NCI-H187 (cell line): ENCODE measurements at places on chromosomes 16 and 17.
A peak's percentile ranks its signal among the peaks of the same experiment; 100 is the strongest.

DNA sequence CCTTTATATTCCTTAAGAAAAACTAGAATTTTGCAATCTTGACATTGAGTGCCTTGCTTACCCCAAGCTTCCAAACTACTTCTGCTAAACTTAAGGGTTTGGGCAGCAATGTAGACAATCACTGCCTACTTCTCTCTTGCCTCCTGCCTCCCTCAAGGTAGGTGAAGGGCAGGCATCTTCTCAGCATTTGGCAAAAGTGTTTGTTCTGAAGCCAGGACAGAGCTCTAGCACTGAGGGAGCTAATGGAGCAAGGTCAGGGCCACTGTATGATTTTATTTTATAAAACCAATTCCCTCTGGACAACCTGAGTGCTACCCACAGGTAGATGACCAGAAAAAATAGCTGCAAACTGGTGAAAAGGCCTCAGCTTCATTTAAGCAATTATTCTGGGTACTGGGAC lies 111.8 kb downstream of the IRX3 start:
- no peak for DNase-seq

- no peak for DNase-seq
Measured at GRCh38 chr16:48136547-48137360, 19.0 kb downstream of the ABCC12 start.

DNA sequence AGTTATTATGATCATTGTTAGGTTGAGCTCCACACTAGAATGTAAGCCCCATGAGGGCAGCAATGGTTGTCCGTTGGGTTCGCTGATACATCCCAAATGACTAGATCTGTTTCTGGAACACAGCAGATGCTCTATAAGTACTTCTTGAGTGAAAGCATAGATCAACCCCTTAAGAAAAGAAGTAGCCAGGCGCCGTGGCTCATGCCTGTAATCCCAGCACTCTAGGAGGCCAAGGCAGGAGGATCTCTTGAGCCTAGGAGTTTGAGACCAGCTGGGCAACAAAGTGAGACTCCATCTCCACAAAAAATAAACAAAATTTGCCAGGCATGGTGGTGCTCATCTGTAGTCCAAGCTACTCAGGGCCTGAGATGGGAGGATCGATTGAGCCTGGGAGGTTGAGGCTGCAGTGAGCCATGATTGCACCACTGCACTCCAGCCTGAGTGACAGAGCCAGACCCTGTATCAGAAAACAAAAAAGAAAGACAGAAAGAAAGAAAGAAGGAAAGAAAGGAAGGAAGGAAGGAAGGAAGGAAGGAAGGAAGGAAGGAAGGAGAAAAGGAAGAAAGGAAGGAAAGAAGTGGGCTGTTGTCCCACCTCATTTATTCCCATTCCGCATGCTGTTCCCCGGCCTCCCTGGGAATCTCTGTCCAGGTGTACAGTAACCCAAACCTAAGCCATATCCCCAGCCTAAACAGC lies 54.4 kb upstream of the RPL38 start:
- DNase-seq: no peak

DNA sequence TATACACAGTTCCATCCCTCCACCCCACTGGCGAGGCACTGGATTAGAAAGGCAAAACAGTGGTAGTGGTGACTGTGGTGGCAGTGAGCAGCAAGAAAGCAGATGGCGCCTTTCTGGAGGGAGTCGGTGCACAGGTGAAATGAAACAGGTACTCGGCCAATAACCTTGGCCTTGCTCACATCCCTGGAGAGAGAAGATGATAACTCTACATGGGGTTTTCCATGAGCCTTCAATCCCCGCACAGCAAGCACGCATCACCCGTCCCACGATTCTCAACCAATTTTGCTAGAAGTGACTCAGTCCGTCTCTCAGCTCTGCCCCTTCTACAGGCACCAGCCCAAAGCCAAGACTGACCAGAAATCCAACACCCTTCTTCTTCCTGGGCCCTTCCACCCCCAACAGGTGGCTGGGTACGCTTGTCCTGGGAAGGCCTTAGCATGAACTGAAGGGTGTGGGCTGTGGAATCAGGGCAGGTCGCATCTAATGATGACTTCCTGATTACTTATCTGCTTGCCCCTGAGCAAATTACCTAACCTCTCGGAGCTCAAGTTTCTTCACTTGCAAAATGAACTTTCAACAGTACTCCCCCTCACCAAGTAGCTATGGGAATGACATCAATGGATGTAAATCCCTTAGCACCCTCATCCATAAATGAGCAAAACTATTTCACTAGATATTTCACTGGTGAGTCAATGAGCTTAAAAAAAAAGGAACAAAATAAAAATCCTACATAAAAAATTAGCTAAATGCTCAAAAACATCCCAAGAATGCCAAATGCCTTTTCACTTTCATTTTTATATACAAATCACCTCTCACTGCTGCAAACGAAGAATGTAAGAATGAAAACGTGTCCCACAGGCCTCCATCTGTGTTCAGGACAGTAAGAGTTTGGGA lies 18.0 kb downstream of the XPO6 start:
- DNase-seq: no peak

DNA sequence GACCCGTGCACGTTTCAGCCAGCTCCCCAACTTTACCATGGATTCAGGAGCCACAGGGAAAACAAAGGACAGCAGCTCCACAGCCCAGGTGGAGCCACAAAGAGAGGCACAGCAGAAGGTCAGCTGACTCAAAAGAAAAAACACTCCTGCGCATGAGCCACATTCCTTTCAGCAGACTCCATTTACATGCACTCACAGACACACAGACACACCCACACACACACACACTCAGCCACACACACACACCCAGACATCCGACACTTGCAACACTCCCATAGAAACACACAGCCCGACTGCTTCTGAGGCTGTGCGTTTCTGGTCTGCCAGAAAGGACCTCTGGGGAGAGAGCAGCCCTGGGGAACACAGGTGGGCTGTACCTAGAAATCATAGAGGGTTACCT lies 2335.5 kb downstream of the TP53TG3F start:
- no peak for DNase-seq

DNA sequence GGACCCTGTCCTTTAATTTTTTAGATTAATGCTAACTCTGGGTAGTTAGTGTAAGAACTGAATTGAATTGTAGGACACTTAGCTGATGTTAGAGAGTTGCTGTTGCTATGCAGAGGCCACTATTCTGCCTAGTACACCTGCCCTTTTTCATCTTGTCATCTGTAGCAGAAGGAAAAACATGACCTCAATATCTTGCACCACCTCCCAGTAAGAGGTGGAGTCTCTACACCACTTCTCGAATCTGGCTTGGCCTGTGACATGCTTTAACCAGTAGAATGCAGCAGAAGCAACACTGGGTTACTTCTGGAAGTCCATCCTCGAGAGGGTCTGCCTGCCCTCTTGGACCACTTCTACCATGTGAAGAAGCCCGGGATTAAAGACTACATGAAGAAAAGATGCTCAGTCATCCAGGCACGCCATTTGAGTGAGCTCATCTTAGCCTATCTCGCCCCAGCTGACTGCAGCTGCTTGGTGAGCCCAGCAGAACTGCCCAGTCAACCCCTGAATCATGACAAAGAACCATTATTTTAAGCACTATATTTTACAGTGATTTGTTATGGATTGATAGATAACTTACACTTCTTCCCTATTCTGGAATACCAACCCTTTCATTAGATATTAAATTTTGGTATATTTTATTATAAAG lies 153.5 kb downstream of the MYO1D start:
- DNase-seq: no peak

DNA sequence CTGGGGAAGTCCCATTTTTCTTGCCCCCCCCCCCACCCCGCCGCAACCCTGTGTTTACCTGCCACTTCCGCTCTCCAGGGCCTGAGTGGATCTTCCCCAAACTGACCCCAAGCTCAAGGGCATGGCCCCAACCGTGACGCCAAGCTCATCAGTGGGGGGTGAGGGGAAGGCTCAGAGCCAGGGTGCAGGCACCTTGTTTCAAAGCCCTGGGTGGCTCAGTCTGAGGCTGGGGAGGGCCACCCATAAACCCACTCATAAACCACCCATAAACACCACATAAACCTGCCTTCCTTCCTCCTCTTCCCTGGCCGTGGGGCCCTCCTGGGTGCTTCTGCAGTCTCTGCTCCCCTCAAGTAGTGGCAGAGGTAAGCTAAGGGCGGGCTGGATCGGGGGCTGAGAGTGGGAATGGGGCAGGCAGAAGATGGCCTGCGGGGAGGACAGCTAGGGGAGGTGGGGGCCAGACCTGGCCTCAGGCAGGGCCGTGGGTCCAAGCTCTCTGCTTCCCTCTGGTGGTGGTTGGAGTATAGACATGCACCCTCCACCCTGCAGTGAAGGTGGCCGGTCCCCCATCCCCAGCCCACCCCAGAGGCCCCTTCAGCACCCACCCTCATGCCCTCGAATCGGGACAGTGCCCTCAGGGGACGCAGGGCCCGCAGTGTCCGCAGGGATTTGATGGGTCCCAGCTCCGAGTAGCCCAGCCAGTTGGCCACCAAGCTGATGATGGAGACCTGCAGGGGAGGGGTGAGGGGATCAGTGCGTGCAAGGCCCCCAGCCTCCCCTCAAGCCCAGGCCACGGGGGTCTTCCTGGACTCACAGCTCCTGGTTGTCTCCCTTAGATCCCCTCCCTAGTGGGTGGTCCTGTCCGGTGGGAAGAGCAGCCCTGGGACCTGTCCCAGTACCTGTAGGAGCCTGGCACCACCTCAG lies 14.6 kb upstream of the CD79B start:
- no peak for DNase-seq

DNA sequence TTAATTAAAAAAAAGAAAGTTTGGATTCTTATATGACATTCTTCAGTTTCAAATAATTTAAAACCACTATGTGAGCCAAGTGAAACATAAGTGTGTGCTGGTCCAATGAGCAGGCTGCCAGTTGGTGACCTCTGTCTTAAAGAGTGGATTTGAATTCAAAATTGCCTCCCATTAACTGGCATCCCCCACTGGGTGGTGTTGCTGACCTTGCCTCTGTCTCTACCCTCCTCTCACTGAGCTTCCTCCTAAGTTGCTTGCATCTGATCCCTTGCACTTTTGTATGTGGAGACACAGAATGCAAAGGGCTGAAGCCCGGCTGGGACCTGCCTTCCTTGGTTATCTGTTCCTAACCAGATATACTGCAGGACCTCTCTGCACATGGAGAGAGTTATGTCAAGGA lies 160.6 kb downstream of the CYLD start:
- no peak for DNase-seq

GRCh38 chr17:81808778-81809555 lies 5.0 kb downstream of the GCGR start:
- DNase-seq: no peak

DNA sequence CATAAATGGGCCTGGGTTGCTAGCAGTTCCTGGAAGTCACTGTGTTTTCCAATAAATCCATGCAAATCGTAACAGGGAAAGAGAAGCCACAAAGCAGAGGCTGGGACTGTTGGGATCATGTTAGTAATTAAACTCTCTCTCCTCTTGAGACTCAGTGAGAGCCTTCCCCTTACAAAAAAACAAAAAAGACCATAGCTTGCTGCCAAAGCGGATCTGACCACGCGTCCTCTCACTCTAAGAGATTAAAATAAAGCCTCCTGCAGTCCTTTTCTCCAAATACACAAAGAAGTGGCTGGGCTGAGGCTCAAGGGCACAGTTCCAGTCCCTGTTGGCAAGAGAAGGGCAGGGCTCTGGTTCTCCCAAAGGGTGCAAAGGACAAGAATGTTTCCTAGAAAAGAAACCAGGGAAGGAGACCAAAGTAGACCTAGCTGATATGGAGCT lies 38.5 kb downstream of the PIGL start:
- no peak for DNase-seq

DNA sequence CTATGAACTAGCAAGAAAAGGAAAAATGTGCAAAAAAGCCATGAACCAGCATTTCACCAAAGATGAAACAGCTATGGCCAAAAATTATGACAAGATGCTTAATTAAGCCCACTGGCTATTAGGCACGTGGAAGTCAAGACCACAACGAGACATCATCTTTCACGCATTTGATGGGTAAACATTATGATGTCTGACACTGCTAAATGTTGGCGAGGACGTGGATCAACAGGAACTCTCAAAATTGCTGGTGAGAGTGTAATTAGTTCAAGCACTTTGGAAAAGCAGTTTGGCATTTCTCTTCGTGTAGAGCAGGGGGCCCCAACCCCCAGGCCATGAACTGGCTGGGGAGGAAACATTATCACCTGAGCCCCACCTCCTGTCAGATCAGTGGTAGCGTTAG lies 39.6 kb upstream of the ADGRG1 start:
- DNase-seq: no peak

DNA sequence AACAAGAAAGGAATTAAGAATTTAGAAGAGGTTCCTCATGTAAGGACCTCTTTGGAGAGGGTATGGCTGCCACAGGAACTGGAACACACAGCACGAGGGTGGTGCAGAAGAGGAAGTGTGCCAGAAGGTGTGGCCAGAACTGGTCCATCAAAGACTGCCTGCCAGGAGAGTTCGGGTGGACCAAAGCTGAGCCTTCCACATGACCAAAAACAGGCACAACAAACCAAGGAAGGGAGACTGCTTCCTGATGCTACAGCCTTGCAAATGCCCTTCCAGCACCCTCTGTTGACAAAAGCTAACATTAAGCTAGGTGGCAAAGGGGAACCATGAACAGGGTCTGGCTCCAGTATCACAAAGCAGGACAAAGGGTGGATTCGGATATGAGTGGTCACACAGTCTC lies 125.8 kb upstream of the TMEM97 start:
- no peak for DNase-seq

DNA sequence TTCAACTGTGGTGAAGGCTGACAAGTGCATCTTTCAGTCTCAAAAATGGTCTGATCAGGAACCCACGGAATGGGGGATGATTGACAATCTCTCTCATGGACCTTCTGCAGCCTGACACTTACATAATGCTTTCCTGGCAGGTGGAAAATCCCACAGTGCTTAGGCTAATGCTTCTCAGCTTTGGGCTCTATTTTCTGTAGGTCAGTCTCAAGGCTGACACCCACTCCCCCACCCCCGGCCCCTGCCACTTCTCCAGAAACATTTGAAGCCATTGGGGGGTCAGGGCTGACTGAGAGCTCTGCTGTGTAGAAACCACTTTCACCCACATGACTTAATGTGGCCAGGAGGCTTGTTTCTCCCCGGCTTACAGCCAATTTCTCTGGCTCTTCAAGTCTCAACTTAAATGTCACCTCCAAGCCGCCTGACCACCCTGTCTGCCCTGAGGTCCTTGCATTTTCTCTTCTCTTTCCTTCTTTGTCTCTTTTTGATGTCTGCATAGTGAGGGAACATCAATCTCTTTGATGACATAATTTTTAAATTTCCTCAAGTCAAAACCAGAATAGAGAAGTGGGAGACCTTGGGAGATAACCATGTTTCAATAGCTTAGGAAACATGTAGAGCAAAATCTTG lies 16.7 kb upstream of the IRF8 start:
- no peak for DNase-seq

GRCh38 chr16:53908731-53909130 lies 204.8 kb downstream of the FTO start:
- no peak for DNase-seq

GRCh38 chr16:28823873-28824716 lies 1.3 kb downstream of the ATXN2L start:
- peak; percentile 83 for DNase-seq
